ENCODE measurements at places on chromosomes 5 and 9.
A peak's percentile ranks its signal among the peaks of the same experiment; 100 is the strongest.

GRCh38 chr5:154993461-154993860 lies 20.1 kb upstream of the KIF4B start:
- DNase-seq: no peak

- peak; percentile 28 for DNase-seq
Measured at GRCh38 chr5:60842871-60843385, 1.1 kb downstream of the ELOVL7 start.

DNA sequence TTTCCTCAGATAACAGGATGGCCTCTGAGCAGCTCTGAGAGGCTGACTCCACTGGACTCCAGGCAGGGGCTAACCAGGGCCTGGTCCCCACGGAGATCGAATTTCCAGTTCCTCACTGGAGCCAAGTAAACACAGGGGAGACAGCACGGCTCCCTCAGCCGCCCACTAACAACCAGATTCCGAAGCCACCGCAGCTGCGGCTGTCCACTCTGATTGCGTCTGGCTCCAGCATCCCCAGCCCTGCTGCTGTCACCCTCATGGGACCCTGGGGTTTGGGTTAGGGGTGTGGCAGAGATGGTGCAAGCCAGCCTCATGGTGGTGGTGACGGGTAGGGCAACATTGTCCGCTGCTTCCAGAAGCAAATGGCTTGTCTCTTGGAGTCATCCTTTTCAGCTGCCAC lies 172.6 kb downstream of the RGS3 start:
- DNase-seq: no peak

DNA sequence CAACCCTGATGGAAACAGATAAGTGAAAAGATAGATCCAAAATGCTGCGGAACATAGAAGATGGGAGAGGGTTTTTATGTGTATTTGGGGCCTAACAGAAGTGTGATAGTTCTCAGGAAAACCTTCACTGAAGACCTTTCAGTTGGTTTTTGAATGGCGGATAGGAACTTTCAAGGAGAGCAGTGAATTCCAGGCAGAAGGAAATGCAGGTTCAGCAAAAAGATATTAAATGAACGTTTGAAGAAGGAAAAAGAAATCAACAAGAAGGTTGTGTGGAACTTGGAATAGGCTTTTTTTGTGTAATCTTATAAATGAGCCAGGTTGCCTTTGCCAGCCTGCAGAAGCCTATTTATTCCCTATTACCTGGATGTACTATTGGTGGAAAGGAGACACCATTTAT lies 2.1 kb downstream of the PPIP5K2 start:
- no peak for DNase-seq

DNA sequence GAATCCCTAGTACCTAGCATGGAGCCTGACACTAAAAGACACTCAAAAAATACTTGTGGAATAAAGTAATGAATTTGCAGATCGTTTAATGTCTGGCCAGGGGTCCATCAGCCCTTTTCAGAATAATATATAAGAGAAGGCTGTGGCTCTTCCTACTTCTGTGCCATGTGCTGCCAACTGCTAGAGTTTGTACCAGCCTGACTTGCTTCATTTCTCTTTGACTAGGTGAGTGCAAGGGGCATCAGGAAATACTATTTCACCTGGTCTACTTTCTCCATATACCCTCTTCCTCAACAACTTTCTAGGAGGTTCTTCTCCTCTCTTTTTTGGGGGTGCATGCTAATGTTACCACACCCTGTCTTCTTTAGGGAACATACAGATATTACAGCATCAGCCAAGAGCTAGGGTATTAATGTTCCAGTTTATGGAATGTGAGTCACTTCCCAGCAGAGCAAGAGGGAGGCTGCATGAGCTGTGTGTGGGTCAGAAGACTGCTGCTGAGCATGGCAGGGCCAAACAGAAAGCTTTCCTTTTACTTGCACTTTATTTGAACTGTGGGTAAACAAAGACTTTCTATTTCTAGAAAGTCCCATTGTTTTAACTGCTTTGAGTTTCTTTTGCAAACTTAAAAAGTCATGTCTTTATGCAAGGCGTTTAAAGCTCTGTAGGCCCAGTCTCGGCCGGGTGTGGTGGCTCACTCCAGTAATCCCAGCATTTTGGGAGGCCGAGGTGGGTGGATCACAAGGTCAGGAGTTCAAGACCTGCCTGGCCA lies 158.9 kb downstream of the ADAMTSL1 start:
- DNase-seq: no peak

DNA sequence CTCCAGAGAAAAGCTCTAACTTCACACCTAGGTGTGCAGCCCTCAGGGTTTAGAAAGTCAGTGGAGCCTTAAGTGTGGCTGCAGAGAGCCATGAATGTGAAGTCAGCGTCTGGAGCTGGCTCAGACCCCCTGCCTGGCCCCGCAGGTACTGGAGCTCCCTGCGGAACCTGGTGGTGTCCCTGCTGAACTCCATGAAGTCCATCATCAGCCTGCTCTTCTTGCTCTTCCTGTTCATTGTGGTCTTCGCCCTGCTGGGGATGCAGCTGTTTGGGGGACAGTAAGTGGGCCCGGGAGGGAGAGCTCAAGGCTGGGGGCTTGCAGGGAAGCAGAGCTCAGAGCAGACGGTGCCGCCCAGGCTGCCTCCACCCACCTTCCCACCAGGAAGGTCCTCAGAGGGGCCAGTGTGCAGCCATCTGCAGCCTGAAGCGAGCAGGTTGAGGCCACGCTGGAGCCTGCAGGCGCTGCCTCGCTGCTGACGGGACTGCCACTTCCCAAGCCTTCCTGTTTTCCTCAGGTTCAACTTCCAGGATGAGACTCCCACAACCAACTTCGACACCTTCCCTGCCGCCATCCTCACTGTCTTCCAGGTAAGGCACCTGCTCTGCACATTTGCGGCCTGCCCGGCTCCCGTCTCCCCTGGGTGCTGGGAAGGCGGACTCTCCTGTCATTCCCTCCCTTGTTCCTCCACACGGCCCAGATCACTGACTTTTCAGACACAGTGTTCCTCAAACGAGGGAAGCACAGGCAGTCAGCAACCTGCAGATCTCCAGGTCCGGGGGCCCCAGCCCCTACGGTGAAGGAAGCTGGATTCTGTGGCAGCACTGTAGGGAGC lies 108.9 kb downstream of the CACNA1B start:
- no peak for DNase-seq

DNA sequence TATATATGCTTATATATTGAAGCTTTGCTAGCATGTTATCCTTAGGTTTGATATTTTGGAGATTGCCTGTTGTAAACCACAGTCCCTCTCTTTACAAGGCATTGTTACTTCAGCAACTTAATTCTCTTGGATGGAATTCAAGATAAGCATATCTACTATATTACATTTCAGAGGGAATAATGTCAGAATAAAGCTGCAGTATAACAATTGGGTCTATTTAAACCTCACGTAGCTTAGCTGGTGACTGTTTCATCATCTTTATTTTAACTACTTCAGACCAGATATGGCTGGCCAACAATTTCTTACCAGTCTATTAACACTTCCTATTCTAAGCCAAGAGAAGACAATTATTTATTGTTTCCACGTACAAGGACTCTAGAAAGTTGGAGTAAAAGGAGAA lies 27.1 kb downstream of the ZCCHC10 start:
- no peak for DNase-seq

GRCh38 chr9:121222524-121223171 lies 21.0 kb upstream of the RAB14 start:
- DNase-seq: no peak

- no peak for DNase-seq
Measured at GRCh38 chr9:7246917-7247522, 489.2 kb downstream of the KDM4C start.

- DNase-seq: no peak
Measured at GRCh38 chr9:97721396-97721795, 24.3 kb upstream of the XPA start.

- no peak for DNase-seq
Measured at GRCh38 chr5:78778538-78778937, 130.0 kb upstream of the LHFPL2 start.

GRCh38 chr5:62560786-62561185 lies 17.8 kb upstream of the LRRC70 start:
- DNase-seq: no peak

- no peak for DNase-seq
Measured at GRCh38 chr5:77569409-77569808, 69.1 kb downstream of the OTP start.

- no peak for DNase-seq
Measured at GRCh38 chr9:1673300-1673699, 341.8 kb upstream of the SMARCA2 start.

DNA sequence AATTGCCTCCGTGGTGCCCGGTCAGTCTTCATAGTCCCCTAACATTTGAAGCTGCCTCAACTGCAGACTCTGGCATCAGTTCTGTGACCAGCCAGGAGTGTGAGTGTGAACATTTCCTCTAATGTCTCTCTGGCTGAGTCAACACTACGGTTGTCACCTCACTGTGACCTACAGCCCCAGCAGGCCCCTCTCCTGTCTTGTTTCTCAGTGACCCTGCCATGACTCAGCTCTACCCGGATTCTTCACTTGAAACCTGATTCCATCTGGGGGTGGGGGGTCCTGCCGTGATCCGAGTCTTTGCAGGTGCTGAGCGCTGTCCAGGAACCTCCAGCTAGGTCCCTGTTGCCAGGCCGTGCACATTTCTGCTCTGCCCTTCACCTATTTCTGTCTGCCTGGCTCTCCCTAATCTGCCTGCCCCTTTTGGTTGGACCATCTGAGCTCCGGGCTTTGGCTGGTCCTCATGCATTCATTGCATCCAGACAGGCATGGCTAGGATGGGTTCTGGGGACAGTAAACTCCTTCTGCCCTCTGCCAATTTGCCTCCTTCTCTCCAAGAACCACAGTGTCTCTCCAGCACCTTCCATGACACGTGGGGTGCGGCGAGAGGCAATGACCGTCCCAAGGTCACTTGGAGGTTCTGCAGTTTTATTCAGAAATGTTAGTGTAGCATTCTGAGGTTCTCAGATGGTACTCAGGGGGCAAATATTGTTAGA lies 24.2 kb downstream of the STC2 start:
- DNase-seq: no peak

DNA sequence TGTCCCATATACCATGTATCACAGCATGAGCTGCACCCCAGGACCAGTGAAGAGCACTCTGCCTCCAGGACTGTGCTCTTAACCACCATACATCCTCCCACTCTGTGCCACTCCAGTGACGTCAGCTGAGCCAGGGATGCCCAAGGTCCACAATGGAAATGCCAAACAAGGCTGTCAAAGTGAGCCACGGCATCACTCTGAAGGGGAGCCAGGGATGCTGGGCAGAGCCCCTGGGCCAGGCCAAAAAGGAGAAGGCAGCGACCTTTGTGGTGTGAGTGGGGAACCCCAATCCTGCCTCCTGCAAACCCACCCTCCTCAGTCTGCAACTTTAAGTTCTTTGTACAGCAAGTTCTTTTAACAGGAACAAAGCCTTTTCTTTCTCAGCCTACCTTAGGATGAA lies 242.7 kb downstream of the SYK start:
- no peak for DNase-seq

DNA sequence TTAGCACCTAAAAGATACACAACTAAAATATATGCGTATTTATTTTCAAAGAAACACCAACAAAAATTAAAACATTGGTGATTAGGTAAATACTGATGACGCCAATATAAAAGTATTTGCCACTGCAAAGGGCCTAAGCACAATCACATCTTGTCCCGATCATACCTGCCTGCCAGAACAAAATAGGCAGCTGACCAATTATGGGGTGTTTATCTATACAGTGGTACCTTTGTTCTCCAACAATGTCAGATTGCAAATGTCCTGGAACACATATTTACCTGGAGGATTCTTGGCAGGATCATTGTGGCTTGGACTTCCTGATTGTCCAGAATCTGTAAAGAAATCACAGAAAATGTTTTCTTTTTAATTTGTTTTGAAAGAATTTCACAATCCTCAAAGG lies 134.5 kb downstream of the NFIB start:
- DNase-seq: no peak

GRCh38 chr5:73417303-73418034 lies 31.1 kb downstream of the FOXD1 start:
- no peak for DNase-seq

GRCh38 chr5:143782588-143783386 lies 29.2 kb upstream of the HMHB1 start:
- no peak for DNase-seq

- DNase-seq: peak; percentile 83
Measured at GRCh38 chr5:139660923-139661814, 13.0 kb downstream of the CXXC5 start.

DNA sequence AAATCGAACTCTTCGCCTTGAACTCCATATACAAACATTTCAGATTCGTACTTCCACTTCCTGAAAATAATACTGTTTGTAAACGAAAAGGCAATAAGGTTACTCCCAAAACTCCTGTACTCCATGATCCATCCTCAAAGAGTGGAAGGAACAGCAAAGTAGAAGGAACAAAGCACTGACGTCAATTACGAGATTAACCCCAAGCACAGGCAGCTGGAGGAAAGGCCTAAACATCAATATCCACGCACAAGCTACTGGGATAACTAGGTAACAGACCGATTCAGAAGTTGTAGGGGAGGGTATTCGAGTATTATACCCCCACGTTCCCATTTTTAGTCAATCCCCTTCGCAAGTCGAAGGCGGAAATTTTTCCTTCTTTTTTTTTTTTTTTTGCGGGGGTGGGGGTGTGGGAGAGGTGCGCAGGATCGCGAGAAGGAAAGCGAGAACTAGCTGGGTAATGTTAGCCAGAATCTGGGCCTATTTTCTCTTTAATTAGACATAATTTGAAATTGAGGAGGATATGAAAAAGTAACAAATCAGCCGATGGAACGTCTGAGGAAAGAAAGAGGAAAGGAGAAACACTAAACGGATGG lies 909 bp downstream of the AFF4 start:
- no peak for DNase-seq

DNA sequence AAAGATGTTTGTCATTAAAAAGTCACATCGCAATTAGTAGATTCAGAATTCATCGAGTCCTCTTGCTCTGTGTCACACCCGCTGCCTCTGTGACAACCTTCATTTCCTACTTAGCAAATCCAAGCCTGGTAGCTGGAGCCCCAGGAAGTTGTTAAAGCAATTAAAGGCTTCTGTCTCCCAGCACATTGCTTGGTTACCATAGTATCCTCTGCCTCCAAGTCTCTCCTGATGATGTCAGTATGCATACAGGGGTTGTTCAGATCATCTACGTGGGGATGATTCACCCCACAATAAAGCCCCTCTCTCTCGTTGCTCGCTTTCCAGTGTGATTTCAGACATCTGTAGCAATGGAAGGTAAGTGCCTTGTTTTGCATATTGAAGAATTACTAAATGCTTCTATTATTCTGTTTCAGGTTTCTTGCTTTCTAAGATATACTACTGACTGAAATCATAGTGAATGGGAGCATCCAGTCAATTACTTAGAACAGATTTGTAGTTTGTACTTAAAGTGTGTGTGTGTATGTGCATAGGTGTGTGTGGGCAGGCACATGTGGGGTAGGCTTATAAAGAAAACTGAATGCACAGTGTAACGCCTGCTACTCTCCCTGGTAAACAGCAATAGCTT lies 52.9 kb downstream of the PAM start:
- no peak for DNase-seq
